ENCODE measurements at places on chromosomes 13 and 19. TPM values are rescaled to one million over a fixed set of nuclear protein-coding genes. Genes with fewer than 3 reads are reported as not detected.

The FGF22 gene
- 0.35 TPM for total RNA-seq

The WASF3 gene
- 9.4 TPM for total RNA-seq

The TNFSF9 gene
- 12.1 TPM for total RNA-seq

The SPRYD7 gene
- total RNA-seq, result 6.1 TPM

The CDKN2D gene
- total RNA-seq, result 1.6 TPM

The MED16 gene
- total RNA-seq, result 48.2 TPM

The TMC4 gene
- total RNA-seq, result not detected

The RAX2 gene
- not detected for total RNA-seq

- peak; percentile 55 for DNase-seq
Observed at GRCh38 chr19:43664018-43664417, 6.0 kb downstream of the PLAUR start.

- no peak for DNase-seq
Observed at GRCh38 chr19:13952931-13953531, 722 bp downstream of the DCAF15 start.

DNA sequence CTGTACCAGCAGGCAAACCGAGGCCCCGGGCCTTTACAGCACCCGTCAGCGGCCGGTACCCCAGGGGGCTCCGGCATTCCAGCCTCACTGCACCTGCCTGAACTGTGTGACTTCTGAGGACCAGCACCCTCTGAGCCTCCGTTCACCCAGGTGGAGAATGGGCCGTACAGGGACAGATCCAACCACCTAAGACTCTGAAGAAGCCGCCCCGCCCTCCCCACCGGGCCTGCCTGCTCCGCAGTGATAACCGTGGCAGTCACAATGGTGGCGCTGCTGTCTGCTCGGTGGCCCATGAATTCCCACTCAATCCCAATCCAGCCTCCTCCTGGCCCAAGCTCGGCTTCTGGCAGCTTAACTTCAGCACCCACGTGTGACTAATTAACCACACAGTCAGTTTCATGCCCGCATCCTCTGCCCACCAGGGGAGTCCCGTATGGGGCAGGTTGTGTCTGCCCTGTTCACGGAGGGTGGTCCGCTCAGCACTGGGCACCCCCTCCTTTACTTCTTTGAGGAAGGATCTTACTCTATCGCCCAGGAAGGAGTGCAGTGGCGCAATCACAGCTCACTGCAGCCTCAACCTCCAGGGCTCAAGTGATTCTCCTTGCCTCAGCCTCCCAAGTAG is 3.4 kb downstream of the TCF3 start:
- DNase-seq, result no peak

GRCh38 chr13:98348466-98349200 is 171.6 kb upstream of the RNF113B start:
- DNase-seq, result no peak

DNA sequence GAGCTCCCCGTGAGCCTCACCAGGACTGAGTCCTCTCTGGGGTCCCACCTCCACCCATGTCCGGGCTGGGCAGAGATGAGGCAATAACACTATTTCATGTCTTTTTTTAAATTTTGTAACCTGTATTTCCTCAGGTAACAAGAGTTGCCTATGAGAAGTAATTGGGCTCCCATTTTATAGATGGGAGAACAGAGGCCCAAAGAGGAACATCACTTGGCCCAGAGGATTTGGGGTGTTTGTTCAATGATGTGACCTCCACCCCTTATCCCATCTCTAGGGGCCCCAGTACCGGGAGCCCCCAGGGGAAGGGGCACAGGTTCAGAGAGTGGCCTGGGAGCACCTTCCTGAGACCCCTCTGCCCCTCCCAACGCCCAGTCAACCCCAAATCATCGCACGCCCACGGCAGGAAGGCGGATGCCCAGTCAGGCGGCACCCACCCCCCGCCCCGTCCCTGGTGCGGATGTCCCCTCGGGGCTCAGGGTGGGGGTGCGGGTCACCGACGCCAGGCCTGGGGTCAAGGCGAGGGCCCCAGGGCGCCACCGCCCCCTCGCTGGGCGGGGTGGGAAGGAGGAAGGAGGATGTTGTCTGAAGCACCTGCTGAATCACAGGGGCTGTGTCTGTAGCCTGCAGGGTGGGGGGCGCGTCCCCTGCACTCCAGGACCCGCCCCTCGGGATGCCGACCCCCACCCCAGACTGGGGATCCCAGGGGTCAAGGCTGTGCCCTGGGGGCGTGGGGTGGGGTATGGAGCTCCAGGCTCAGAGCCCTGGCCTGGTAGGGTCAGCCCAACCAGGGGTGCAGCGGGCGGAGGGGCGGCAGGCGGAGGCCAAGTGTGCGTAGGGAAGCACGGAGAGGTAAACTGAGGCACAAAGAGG is 9.0 kb upstream of the CIRBP start:
- no peak for DNase-seq

DNA sequence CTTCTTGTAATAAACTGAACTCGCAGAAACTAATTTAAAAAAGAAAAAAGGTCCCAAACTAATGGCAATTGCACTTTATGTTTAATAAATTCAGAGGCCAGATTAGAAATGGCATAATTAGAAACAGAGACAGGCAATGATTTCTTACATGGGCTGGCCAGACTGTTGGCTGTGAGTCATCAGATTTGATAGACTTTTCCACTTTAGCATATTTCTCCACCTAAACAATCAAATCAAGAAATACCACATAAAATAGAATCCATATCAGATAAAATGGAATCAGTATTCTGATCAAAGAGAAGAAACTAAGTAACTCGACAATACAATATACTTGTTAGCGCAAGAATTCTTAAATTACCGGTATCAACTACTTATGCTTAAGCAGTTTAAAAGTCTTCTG is 29.0 kb downstream of the EXOSC8 start:
- DNase-seq, result no peak

- DNase-seq, result no peak
Observed at GRCh38 chr13:38341149-38341692, 8.4 kb upstream of the UFM1 start.

GRCh38 chr19:50694815-50695145 is 24.8 kb downstream of the SHANK1 start:
- DNase-seq, result no peak

GRCh38 chr19:39359026-39359425 is 16.8 kb downstream of the SAMD4B start:
- no peak for DNase-seq

GRCh38 chr19:56111601-56112312 is 9.3 kb downstream of the ZNF787 start:
- no peak for DNase-seq

- DNase-seq, result no peak
Observed at GRCh38 chr13:98626298-98626935, 49.5 kb upstream of the STK24 start.

- no peak for DNase-seq
Observed at GRCh38 chr19:13843104-13843921, 33.6 kb upstream of the NANOS3 start.

- no peak for DNase-seq
Observed at GRCh38 chr13:82833923-82834322, 1048.4 kb downstream of the SLITRK1 start.

GRCh38 chr13:30907121-30907861 is 1.2 kb downstream of the MEDAG start:
- no peak for DNase-seq

- DNase-seq, result no peak
Observed at GRCh38 chr13:80972857-80973478, 632.0 kb upstream of the SPRY2 start.

DNA sequence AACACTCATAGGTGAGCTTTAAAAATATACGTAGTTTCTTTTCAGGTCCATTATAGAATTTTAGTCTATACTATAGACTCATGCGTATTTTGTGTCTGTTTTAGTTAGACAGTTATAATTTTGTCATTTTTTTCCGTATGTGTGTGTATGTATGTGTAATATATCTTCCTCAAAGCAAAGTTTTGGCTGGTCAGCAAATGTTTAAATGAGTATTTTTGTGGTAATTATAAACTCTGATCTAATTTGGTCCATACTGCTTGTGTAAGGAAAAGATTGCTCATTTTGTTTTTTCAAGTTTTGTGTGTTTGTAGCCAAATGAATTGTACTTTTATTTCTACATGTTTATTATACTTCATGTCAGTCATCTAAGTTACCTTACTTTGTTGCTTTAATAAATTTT is 20.5 kb downstream of the KCTD4 start:
- DNase-seq, result no peak

DNA sequence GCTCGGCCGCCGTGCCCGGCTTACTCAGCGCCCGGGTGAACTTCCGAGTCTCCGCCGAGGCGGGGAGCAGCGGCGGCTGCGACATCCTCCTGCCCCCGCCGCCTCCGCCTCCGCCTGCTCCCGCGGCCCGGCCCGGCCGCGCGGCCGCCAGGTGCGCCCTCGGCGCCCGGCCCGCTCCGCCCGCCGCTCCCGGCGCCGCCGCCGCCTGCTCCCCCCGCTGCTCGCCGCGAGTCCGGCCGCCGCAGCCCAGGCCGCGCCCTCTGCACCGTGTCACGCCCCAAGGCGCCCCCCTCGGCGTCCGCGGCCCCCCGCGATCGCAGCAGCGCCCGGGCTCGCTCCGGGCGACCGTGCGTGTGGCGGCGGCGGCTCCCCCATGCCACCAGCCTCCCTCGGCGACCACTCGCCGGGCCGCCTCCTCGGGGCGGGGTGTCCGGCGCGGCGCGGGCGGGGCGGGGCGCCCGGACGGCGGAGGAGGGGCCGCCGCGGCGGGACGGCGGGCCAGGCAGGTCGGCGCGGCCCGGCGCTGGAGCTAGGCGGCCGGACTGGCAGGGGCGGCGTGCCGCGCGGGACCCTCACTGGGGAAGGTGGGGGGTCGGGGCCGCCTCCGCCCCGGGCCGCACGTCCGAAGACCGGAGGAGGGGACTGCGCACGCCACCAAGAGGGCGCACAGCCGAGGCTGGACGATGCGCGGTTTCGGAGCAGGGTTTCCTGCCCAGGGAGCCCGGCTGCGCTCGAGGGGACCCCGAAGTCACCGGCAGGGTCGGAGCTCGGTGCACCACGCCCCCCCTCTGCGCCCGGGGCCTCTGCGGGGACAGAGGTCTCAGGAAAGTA is 108.6 kb upstream of the DOCK9 start:
- no peak for DNase-seq

- no peak for DNase-seq
Observed at GRCh38 chr19:12828494-12828893, 5.9 kb downstream of the RTBDN start.

- DNase-seq, result no peak
Observed at GRCh38 chr19:31351056-31351854, 2.0 kb upstream of the TSHZ3 start.

DNA sequence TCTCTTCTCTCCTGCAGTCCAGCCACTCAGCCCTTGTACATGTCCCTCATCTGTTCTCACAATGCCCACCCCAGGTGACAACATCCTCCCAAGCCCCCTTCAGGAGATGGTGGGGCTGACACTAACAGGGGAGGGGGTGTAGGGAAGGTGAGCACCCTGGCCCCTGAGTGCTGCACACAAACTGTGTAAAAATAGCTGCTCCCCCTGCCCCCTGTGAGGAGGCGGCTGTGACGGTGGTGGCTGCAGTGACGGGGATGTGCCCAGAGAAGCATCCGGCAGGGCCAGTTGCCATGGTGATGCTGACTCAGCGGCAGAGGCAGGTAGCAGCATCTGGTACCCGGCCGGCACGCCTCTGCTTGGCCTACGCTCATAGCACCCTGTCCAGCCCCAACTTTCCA is 13.0 kb upstream of the JUND start:
- no peak for DNase-seq

GRCh38 chr19:1047696-1048147 is 7.8 kb downstream of the ABCA7 start:
- DNase-seq, result no peak

DNA sequence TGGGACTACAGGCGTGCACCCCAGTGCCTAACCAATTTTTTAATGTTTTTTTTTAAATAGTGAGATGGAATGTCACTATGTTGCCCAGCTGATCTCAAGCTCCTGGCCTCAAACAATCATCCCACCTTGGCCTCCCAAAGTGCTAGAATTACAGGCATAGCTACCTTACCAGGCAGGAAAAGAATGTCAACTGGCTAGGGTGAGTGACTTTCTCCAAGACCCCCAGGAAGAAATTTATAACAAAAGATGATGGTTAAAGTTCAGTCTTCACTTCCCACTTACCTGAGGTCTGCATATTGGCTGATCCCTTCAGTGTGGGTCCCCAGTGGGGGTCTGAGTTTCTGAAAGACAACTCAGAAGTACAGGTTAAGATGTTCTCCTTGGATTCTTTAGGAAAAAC is 893.0 kb downstream of the UQCRFS1 start:
- no peak for DNase-seq

DNA sequence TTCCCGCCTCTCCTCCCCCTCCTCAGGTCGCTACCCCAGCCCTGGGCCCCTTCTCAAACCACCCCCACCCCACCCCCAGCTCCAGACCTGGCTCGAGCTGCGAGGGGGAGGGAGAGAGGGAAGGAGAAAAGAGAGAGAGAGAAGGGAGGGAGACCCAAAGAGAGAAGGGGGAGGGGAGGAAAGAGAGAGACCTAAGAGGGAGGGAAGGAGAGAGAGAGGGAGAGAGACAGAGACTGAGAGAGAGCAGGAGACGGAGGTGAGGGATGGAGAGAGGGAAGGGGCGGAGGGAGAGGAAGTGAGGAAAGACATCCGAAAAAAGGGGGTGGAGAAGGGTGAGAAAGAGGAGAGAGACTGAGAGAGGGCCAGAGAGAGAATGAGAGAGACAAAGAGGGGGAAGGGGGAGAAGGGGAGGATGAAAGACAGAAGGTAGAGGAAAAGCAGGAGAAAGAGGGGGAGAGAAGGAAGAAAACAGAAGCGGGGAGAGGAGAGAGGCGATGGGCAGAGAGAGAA is 2.0 kb upstream of the SPACA6 start:
- DNase-seq, result no peak

GRCh38 chr19:56108447-56109195 is 12.5 kb downstream of the ZNF787 start:
- DNase-seq, result no peak

DNA sequence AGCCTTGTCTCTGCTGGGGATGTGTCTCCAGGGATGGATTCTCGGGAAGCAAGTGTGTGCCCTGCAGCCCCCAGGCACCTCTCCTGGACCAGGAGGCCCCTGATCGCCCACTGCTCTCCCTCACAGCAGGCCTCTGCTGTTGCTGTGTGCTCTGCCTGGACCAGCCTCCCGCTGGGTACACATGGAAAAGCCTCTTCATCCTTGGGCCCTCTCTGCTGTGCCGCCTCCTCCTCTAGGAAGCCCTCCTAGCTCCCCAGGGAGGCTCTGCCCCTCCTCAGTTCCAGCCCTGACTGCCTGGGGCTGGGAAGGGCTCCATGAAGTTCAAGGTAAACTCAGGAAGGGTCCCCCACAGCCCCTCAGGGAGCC is 12.0 kb downstream of the NDUFA11 start:
- DNase-seq, result no peak

DNA sequence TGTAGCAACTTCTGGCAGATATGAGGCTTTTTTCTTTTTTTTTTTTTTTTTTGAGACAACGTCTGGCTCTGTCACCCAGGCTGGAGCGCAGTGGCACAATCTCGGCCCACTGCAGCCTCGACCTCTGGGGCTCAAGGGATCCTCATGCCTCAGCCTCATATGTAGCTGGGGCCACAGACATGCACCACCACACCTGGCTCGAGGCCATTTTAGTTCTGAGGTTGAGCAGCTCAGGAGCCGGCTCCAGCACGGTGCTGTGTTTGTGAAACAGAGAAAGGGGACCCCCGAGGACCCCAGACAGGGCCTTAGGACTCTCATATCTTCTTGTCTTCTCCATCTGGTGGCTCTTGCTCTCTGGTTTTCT is 3.4 kb upstream of the FLT3LG start:
- DNase-seq, result no peak

GRCh38 chr13:47396915-47397314 is 500.1 kb upstream of the HTR2A start:
- DNase-seq, result no peak
